Fibroblast of the aortic adventitia (primary cell): ENCODE measurements at places on chromosomes 1 and 21. TPM values are rescaled to one million over a fixed set of nuclear protein-coding genes. Genes with fewer than 3 reads are reported as not detected.

The NCDN gene
- total RNA-seq = 24.4 and 46.4 TPM in 2 replicates

The LRRC38 gene
- total RNA-seq = not detected in 2 replicates

The PPIH gene
- total RNA-seq = 26.0 and 29.2 TPM in 2 replicates

The UBE2U gene
- total RNA-seq = not detected in 2 replicates

- peak; percentile 39 for DNase-seq
Measured at GRCh38 chr1:156821801-156822200, 5.2 kb upstream of the SH2D2A start.

- DNase-seq = peak; percentile 8
Measured at GRCh38 chr1:199123615-199124014, 484.8 kb downstream of the PTPRC start.

- DNase-seq = no peak
Measured at GRCh38 chr1:21613072-21613867, 55.9 kb downstream of the RAP1GAP start.

DNA sequence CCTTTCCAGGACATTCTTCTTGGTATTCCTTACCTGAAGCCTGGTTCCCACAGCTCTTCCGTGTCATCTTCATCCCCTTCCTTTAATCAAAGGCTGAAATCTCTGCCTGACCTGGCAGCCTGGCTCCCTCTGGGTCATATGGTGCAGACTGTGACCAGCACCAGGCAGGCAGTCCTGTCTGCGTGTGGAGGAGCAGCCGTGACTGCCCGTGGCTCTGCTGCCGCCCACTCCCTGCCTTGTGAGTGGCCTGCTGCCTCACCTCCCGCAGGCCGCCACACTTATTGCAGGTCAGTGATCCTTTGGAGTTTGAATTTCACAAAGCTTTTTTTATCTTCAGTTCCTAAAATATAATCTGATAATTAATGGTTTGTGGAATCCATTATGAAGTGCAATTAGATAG is 36.2 kb upstream of the EPHA8 start:
- no peak for DNase-seq

GRCh38 chr1:16155537-16156410 is at the start of gene EPHA2:
TSS of gene EPHA2 (minus strand) at chr1:16156069. CDS start at chr1:16155932, 137 bp downstream.
- peak; percentile 73 for DNase-seq

DNA sequence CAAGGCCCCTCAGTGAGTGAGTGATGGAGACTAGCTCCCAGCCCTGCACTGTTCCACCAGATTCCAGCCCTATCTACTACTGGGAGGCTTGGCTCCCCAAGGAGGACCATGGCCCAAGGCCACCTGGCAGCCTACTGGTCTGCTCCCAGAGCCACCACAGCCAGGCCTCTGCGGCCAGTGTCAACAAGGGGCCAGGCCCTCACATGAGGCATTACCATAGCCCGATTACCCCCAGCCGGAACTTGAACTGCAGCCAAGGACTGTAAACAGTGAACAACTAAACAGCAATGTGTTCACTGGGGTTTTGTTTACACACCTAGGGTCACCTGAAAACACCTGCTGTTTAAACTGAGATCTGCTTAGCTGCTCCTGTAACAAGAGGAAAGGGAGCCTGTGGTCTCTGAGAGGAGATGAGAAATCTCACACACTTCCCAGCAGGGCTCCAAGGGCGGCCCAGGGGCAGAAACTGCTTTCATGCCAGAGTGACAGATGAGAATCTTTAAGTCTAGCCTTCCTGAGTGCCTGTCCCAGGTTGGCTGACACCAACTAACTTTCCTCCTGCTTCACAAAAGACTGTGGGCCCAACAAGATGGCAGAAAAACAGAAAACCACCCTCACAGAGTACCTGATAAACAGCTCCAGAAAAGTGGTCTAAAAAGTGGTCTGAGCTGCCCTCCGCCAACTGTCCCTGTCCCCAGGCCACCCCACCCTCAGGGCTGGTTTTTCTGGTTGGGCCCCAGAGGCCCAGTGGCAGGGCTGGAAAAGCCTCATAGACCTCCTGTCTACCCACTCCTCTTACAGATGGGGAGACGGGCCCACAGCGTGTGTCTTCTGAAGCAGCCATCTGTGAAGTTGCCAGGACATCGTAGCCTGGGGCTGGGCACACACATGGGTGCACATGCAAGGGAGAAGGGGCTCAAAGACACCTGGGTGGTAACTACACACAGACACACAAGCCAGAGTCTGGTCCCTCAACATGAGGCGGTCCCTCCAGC is 28.8 kb downstream of the MEF2D start:
- peak; percentile 67 for DNase-seq

DNA sequence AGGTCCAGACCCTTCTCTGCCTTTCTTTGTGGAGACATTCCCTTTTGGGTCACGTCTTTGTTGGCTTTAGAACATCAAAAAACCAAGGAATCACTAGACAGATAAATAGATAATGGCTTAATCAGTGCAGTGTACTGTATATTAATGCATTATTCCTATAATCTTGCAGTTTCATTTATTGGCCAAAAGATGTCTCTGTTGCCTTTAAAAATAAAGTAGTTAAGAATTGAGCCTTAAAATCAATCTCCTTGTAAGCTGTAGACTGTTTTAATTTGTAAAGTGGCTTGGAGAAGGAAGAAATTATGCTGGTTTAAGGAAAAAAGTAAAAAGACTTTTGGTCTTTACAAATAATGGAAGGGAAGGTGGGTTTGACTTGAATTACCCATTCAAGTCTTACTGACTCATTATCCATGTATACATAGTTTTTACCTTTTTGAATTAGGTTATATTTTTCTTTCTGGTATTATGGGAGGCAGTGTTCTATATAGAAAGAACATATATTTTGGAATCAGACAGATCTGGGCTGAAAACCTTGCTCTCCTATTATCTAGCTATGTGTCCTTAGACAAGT is 84.6 kb downstream of the VPS13D start:
- DNase-seq = peak; percentile 68

GRCh38 chr21:29725025-29725736 is 214.6 kb downstream of the GRIK1 start:
- no peak for DNase-seq
